Activated CD8-positive, alpha-beta memory T cell treated with anti-CD3 and anti-CD28 coated beads for 1 hour (primary cell): ENCODE measurements at places on chromosomes 11 and 22.

DNA sequence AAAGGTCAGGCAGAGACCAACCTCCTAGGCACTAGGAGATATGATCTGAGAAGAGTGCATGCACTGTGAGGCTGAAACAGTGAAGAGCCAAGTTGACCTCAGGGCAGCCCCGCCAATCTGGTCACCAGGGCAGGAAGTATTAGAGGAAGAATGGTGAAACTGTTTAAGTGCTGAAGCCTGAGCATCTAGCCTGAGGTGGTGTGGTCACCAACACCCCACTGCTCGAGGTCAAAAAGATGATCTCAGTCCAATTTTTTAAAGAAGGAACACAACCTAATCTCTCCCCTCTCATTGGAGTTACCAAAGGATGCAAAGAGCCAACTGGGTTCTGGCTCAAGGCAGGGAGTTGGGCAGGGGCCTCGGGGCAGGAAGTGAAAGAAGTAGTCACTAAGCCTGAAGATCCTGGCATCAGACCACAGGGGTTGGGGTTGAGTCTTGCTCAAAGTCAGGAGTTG lies 4.0 kb downstream of the APBB1 start:
- no peak for DNase-seq

- DNase-seq: peak; percentile 61
Measured at GRCh38 chr11:112555491-112556364, 295.1 kb upstream of the PLET1 start.

DNA sequence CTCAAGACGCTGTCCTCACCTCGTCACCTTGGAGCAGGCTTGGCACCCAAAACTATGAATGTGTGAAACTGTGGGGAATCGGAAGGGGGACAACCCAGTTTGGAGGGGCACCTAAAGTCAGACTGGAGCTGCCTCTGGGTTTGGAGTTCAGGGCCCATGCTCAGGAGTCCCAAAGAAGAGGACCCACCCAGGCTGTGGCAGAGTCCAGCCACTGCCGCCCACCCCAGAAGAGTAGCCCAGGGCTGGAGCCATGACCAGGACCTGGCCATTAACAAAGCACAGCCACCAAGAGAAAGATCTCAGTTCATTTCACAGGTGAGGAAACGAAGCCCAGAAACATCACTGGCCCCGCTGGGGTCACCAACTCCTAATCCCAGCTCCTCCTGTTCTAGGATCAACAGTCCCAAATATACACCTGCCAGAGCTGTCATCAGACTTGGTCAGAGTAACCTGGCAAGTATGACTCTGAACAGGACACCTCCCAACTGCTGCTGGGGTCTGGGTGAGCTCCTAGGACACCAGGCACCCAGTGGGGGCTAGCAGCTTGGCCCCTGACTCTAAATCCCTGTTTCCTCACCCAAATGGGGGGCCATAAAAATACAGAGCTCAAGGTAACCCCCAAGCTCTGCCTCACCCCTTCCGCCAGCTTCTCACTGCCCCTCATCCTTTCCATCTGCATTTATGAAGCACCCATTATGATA lies 2.7 kb downstream of the RAB3IL1 start:
- no peak for DNase-seq

DNA sequence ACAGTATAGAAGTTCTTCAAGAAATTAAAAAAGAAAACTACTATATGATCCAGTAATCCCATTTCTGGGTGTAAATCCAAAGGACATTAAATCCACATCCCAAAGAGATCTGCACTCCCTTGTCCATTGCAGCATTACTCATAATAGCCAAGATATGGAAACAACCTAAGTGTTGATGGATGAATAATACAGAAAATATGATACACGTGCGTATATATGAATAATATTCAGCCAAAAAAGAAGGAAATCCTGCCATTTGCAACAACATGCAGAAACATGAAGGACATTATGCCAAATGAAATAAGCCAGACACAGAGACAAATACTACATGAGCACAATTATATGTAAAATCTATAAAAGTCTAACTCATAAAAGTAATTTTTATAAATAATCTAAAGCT lies 306.3 kb upstream of the ANO3 start:
- DNase-seq: no peak

GRCh38 chr11:134052988-134053945 lies 15.6 kb upstream of the JAM3 start:
- DNase-seq: no peak

GRCh38 chr11:60925868-60926267 lies 1.6 kb downstream of the TMEM132A start:
- DNase-seq: no peak

GRCh38 chr11:14308897-14309387 lies 50.0 kb downstream of the RRAS2 start:
- no peak for DNase-seq

- no peak for DNase-seq
Measured at GRCh38 chr11:7251487-7251835, 243 bp upstream of the SYT9 start.

DNA sequence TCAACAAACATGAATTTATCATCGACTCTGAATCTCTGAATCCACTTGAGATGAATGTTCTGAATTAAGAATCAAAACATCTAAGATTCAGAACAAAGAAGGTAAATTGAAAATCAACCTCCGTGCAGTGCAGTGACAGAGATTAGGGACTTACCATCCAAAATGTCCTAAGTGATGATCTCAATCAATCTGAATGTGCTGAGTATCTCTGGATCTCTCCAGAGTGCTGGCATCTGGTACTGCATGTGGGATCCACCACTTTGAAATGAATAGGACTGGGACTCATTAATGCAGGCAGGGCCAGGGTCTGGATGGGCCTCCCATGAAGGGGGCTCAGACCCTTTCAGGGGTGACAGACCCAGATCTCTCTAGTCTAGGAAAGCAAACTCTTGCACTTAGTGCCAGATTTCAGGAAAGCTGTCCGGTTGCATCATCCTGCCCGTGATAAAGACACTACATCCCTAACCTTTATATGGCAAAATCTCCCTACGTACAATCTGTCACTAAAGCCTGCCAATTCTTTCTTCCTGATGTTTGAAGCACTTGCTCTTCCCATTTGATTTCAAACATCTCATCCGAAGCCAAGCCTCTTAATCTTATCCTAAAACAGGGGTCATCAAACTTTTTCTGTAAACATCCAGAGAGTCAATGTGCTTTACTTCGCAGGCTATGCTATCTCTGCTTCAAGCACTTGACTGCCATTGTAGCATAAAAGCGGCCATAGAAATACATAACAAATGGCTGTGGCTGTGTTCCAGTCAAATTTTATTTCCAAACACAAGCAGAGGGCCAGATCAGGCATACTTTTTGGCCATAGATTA lies 263.3 kb downstream of the LARGE1 start:
- no peak for DNase-seq

DNA sequence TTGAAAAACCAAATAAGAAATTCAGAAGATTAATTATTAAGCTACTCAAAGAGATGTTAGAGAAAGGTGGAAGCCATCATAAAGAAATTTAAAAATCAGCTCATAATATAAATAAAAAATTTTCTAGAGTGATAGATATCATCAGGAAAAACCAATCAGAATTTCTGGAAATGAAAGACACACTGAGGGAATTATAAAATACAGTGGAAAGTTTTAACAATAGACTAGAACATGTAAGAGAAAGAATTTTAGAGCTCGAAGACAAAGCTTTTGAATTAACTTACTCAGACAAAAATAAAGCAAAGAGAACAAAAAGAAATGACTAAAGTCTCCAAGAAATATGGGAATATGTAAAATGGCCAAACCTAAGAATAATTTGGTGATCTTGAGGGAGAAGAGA lies 1926.9 kb upstream of the RAG2 start:
- DNase-seq: no peak

- DNase-seq: no peak
Measured at GRCh38 chr22:31625661-31626426, 36.2 kb downstream of the PISD start.

DNA sequence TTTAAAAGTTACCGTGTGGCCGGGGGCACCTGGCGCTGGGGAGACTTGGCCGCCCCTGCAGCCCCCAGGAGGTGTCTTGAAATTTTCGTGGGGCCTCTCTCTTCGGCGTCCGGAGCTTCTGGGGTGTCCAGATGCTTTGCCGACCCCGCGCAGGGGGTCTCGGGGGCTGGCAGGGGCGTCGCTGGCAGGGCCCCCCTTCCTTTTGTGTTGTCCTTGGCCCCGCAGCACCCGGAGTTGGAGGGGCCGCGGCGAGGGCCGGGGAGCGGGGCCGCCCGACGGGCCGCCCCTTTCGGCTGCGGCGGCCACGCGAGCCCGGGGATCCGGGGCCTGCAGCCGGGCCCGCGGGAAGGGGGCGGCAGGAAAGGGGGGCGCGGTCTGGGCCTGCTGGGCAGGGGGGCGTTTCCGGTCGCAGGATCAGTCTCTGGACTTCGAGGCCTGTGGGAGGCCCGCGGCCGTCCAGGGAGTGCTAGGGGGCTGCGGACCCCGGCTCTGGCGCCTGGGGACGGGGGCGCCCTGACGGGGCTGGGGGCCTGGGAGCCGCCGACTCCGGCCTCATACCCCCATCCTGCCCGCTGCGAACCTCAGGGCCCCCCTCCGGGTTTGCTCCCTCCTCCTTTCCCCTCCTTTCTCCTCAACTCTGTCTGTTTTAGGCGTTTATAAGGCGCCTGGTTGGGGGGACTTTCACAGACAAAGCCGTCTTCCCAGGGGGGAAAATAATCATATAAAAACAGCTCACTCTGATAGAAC lies 869 bp downstream of the ZC3H7B start:
- DNase-seq: no peak

GRCh38 chr11:64888406-64888728 lies 9.9 kb upstream of the EHD1 start:
- DNase-seq: no peak

GRCh38 chr22:24685531-24686190 lies 82.7 kb downstream of the GGT1 start:
- DNase-seq: no peak

DNA sequence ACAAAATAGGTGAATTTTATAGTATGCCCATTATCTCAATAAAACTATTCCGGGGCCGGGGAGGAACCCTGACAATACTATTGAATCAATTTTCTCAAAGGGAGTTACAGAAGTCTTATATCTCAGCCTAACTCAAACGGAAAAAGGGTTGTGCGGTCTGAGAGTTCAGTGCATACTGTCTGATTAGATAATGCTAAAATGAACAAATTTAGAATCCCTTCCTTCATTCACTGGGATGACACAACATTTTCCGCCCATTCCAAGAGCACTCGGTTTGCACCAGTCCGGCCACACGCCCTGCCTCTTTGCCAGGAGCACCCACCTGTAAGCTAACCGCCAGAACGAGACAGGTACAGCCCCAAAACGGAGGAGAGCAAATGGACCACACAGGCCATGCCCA lies 50.0 kb upstream of the NFRKB start:
- DNase-seq: no peak

GRCh38 chr11:117095284-117096161 lies 2.7 kb downstream of the SIK3 start:
- no peak for DNase-seq

GRCh38 chr11:33383075-33383919 lies 126.1 kb downstream of the HIPK3 start:
- no peak for DNase-seq

GRCh38 chr11:77155556-77156130 lies 27.6 kb downstream of the MYO7A start:
- no peak for DNase-seq
